ENCODE measurements at places on chromosomes 16 and 17.

DNA sequence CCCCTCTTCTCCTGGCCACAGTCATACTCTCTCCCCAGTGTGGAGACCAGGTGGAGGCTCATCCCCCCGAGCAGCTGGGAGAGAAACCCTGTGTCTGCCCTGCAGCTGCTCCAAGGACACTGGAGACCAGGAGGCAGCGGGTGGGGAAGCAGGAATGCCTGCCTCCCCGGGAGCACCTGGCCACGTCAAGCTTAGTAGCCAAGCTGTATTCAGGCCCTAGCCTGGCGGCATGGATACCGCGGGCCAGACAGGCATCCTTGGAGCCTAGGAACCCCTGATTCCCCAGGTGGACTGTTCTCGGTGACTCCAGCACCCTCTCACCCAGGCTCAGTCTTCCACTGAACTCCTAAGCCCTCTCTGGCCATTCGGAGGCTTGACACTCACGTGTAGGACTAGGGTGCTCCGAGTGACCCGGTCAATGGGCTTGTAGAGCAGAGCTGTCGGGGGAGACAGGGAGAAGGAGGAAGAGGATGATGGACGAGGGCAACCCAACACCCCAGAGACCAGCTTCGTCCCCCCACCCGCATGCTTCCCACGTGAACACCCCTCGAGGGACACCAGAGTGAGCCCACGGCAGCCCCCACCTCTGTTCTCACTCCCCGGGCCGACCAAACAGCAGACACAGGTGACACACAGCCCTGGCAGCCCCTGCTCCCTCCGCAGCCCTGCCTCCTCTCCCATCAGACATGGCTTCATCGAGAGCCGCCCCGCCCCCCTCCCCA lies 76.5 kb downstream of the TIMM22 start:
- no peak for DNase-seq

DNA sequence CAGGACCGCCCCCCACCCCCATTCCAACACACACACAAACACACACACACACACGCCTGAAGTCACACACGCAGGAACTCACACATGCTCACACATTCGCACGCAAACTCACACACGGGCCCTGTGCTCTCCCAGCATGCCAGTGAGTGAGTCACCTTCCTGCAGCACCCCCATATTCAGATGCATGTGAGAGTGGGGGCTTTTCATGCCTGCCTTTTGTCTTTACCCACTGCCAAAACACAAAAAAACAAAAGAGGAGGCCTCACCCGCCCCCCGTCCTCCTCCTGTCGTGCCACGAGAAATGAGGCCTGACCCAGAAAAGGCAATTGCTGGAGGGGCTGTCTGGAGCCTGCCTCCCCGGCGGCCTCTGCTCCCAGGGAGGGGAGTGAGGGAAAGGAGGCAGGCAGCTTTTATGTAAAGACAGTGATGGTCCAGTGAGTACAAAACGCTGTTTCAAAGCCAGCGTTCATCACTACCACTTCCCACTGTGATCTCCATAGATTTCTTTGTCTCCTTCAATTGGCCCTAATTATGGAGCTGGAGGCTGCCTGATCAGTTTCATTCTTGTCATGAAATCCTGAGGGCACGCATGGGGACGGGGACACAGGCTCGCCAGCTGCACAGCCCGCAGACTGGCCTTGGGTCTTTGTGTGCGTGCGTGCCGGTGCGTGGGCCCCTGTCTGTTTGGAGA lies 29.5 kb upstream of the GSE1 start:
- DNase-seq: peak; percentile 26

GRCh38 chr17:50026837-50027171 lies 29.1 kb upstream of the ITGA3 start:
- peak; percentile 82 for DNase-seq

- no peak for DNase-seq
Measured at GRCh38 chr17:75472119-75472518, 15.7 kb downstream of the TMEM94 start.

DNA sequence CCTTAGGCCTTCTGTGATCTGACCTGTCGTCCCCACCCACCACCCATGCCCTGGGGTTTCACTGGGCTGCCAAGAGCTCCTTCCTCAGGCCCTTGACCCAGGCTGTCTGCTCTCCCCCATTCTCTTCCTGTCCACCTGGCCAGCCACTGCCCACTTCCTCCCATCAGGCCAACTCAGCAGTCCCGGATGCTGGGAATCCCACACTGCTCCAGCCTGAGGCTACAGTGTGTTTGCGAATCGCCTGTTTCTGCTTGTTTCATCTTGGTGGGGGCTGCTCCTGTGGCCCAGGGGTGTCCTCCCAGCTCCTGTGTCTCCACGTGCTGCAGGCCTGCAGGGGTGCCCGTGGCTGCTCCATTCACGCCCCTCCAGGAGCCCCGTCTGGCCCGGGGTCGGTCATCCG lies 839 bp upstream of the METRN start:
- DNase-seq: no peak

All from CD4-positive, alpha-beta T cell treated with Interleukin-2 at 100 ng/mL for 4 hours (primary cell).